ENCODE measurements at places on chromosomes 11 and 22. TPM values are rescaled to one million over a fixed set of nuclear protein-coding genes. Genes with fewer than 3 reads are reported as not detected.
A peak's percentile ranks its signal among the peaks of the same experiment; 100 is the strongest.

GRCh38 chr11:45239733-45240132 lies 46.4 kb downstream of the SYT13 start:
- H3K27me3 ChIP-seq = peaks cover 8% of the 10 kb centered on the region
- no peaks in the 10 kb centered on the region for H3K36me3 ChIP-seq
- no peak overlapping the region for H3K4me3 ChIP-seq
- no peak for DNase-seq
- no peak overlapping the region for H3K27ac ChIP-seq

- H3K4me3 ChIP-seq = no peak overlapping the region
- no peak for DNase-seq
- peaks cover 45% of the 10 kb centered on the region for H3K4me1 ChIP-seq
- peak overlapping the region; percentile 87 for H3K27ac ChIP-seq
- H3K36me3 ChIP-seq = peaks cover 13% of the 10 kb centered on the region
These were observed 4.0 kb upstream of the NRXN2 start for GRCh38 chr11:64726867-64727530.

DNA sequence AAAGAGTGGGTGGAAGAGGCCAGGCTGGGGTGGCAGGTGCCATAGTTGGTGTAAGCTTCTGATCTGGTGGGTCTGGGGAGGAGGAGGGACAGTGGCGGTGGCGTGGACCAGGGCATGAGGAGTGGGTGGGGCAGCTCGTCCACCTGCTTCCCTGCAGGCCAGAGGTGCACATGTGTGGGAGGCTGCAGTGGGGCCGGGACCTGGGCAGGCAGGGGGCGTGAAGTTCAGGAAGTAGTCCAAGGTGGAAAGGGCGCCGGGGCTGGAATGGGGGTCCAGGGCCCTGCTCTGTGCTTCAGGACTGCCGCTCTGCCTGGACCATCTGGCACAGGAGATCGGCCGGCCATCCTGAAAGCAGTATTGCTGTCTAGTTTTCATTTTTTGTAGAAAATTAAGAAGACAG lies 15.9 kb downstream of the RIBC2 start:
- peaks cover 4% of the 10 kb centered on the region for H3K36me3 ChIP-seq
- H3K4me3 ChIP-seq = peak overlapping the region; percentile 26
- H3K4me1 ChIP-seq = no peaks in the 10 kb centered on the region
- peaks cover 12% of the 10 kb centered on the region for H3K27me3 ChIP-seq

DNA sequence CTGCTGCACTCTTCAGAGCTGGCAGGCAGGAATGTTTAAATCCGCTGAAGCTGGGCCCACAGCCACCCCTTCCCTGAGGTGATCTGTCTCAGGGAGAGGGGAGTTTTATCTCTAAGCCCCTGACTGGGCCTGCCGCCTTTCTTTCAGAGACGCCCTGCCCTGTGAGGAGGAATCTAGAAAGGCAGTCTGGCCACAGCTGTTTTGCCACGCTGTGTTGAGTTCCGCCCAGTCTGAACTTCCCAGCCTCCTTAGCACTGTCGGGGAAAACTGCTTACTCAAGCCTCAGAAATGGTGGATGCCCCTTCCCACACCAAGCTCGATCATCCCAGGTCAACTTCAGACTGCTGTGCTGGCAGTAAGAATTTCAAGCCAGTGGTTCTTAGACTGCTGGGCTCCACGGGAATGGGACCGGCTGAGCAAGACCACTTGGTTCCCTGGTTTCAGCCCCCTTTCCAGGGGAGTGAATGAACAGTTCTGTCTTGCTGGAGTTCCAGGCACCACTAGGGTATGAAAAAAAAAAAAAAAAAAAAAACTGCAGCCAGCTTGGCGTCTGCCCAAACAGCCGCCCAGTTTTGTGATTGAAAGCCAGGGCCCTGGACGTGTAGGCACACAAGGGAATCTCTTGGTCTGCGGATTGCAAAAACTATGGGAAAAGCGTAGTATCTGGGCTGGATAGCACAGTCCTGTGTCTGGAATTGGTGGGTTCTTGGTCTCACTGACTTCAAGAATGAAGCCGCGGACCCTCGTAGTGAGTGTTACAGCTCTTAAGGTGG lies 127.4 kb downstream of the SPON1 start:
- peaks cover 11% of the 10 kb centered on the region for H3K4me1 ChIP-seq
- peaks cover 46% of the 10 kb centered on the region for H3K36me3 ChIP-seq
- DNase-seq = no peak
- peaks cover 3% of the 10 kb centered on the region for H3K27me3 ChIP-seq
- H3K27ac ChIP-seq = no peak overlapping the region
- H3K4me3 ChIP-seq = peak overlapping the region; percentile 70

DNA sequence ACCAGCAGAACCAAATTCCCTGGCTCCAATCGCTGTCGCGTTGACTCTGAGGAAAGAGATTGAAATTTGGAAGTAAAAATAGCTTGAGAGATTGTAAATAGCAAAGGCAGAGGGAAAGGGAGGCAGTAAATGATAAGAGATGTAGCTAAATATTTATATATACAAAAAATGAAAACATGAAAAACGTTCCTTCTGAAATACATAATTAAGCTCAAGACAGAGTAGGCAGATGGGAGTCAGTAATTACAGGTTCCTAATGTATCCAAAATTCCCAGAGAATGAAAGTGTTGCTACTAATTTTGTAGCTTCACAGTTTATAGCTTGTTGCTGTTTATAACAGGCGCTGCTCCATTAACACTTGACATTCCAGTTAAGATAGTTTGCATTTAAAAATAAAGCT lies 648.7 kb downstream of the KCNA4 start:
- H3K4me1 ChIP-seq = no peaks in the 10 kb centered on the region
- no peak overlapping the region for H3K27ac ChIP-seq
- H3K4me3 ChIP-seq = no peak overlapping the region

GRCh38 chr11:67440229-67441097 lies 2.8 kb downstream of the CORO1B start:
- H3K27ac ChIP-seq = no peak overlapping the region
- DNase-seq = no peak
- H3K36me3 ChIP-seq = peaks cover 15% of the 10 kb centered on the region

GRCh38 chr22:29308148-29308790 lies 1.8 kb downstream of the GAS2L1 start:
- H3K36me3 ChIP-seq = peaks cover 22% of the 10 kb centered on the region
- peak overlapping the region; percentile 97 for H3K4me3 ChIP-seq
- H3K27me3 ChIP-seq = peaks cover 24% of the 10 kb centered on the region
- peaks cover 26% of the 10 kb centered on the region for H3K4me1 ChIP-seq

DNA sequence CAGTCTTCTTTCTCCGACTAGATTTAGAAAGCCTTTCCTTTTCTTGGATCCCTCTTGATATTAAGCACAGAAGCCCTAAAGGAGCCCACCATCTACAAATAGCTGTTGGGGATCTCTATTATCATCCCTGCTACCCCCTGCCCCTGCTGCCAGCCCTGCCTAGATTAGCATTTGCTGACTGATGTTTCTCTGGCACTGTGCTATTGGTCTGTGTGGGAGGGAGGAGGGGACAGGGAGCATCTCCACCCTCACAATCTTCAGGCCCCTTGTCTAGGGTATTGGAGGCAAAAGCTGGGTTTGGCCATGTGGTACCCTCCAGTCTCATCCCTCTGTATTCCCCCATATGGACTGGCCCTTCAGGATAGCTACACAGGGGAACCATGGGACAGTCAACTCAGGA lies 6.2 kb downstream of the USH1C start:
- no peaks in the 10 kb centered on the region for H3K36me3 ChIP-seq
- no peak for DNase-seq
- H3K4me1 ChIP-seq = peaks cover 8% of the 10 kb centered on the region

GRCh38 chr11:71396548-71397123 lies 51.6 kb downstream of the DHCR7 start:
- no peaks in the 10 kb centered on the region for H3K4me1 ChIP-seq
- H3K4me3 ChIP-seq = no peak overlapping the region
- H3K36me3 ChIP-seq = peaks cover 2% of the 10 kb centered on the region
- peaks cover 8% of the 10 kb centered on the region for H3K27me3 ChIP-seq

DNA sequence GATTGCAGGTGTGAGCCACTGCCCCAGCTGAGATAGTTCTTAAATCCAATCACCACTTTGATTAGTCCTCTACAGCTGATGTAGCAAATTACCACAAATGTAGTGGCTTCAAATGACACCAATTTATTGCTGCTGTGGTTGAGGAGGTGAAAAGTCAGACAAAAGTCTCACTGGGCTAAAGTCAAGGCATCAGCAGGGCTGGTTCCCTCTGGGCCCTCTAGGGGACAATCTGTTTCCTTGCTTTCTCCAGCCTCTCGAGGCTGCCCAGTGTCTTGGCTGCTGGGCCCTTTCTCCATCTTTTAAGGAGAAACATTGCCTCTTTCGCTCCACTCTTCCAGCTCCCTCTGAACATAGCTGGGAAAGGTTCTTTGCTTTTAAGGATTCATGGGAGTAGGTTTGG lies 50.5 kb upstream of the SHANK2 start:
- peaks cover 4% of the 10 kb centered on the region for H3K27me3 ChIP-seq
- H3K36me3 ChIP-seq = no peaks in the 10 kb centered on the region
- H3K4me3 ChIP-seq = no peak overlapping the region
- no peak for DNase-seq

DNA sequence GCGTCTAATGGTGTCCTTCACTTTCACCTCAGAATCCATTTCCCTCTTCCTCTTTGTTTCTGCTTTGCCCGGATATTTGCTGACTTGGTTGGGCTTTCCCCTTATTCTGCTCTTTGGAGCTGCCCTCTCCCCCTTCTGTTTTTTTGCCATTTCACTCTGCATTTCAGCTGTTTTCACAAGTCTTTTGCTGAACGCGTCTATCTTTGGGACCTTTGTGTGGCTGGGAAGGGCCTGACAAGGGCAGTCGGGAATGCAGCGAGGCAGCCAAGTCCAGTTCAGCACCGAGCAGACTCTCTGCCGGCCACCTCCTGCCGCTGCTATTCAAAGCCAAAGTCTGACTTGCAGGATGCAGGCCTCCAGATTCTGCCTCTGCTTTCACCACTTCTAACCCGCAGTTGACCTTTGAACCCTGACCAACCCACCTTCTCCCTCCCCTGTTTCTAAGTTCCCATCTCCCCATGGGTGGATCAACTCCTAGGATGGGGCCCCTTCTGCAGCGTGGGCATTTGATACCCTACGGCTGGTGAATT lies 38.2 kb downstream of the FEZ1 start:
- H3K4me1 ChIP-seq = peaks cover 18% of the 10 kb centered on the region
- no peaks in the 10 kb centered on the region for H3K27me3 ChIP-seq
- no peak for DNase-seq
- H3K27ac ChIP-seq = peak overlapping the region; percentile 10
- no peak overlapping the region for H3K4me3 ChIP-seq

- no peak overlapping the region for H3K4me3 ChIP-seq
- DNase-seq = no peak
- H3K27ac ChIP-seq = no peak overlapping the region
- peaks cover 3% of the 10 kb centered on the region for H3K27me3 ChIP-seq
- no peaks in the 10 kb centered on the region for H3K4me1 ChIP-seq
These were observed 712.0 kb downstream of the TBC1D22A start for GRCh38 chr22:47474464-47474863.

DNA sequence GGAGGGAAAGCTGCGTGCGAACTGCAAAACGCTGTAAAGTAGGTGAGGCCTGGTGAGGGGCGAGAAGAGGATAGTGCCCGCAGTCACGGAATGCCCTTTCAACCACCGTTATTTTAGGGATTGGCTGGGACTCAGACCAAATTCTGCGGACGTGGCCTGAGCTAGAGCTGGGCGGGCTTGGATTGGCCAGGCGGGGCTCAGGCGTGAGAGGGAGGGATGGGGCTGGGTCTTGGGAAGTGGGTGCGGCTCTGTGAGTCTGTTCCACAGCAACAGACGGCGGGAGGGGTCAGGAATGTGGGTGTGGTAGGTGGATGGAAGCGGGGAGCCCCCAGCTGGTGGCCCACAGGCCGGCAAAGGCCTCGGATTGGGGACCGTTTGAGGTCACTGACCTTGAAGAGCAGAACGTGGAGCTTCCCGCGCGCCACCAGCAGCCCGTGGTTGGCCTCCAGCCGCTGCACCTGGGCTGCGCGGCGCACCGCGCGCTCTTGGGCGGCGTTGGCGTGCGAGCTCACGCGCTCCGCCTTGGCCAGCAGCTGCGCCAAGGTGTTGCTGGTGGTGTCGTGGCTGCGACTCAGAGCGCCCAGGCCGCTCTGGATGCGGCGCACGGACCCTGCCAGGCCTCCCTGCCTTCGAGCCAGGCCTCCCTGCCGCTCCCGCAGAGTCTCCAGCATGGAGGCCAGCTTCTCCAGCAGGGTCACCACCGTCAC lies 444 bp downstream of the CAVIN3 start:
- peaks cover 9% of the 10 kb centered on the region for H3K27me3 ChIP-seq
- peak overlapping the region; percentile 93 for H3K27ac ChIP-seq
- H3K4me3 ChIP-seq = peak overlapping the region; percentile 88
- H3K4me1 ChIP-seq = peaks cover 50% of the 10 kb centered on the region
- peak; percentile 62 for DNase-seq

DNA sequence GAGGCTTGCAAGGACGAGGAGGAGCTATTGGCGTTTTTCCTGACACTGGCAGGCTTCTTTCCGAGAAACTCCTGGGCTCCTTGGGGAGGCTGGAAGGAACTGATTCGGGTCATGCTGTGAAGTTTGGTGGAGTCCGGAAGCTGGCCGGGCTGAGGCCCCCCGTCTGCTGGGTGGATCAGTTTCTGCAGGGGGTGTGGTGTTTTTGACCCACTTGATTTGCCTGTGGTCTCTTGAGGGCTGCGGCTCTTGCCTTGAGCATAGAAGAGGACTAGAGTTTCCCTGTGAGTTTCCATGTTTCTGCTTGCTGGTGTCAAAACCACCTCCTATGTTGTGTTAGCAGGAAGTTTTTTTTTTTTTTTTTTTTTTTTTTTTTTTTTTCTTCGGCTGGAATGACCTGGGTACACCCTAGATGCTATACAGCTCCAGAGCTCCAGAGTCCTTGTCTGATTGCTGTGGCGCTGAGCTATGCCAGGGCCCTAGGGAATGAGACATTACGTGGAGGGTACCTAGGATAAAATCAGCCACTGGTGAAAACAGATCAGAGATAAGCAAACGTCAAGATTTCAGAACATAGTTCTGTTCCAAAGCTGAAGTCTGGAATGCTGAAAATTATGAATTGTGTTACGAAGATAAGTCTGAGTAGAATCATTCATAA lies 728 bp downstream of the TBC1D22A start:
- peak; percentile 25 for DNase-seq
- H3K4me1 ChIP-seq = peaks cover 25% of the 10 kb centered on the region
- H3K36me3 ChIP-seq = peaks cover 21% of the 10 kb centered on the region
- peak overlapping the region; percentile 99 for H3K4me3 ChIP-seq
- H3K27ac ChIP-seq = peak overlapping the region; percentile 83

- no peak for DNase-seq
- H3K27ac ChIP-seq = no peak overlapping the region
- H3K27me3 ChIP-seq = peaks cover 5% of the 10 kb centered on the region
- H3K4me3 ChIP-seq = no peak overlapping the region
- H3K36me3 ChIP-seq = peaks cover 14% of the 10 kb centered on the region
These were observed 46.6 kb downstream of the RDX start for GRCh38 chr11:110249766-110250165.

GRCh38 chr11:73555615-73556014 lies 42.3 kb downstream of the FAM168A start:
- DNase-seq = no peak
- H3K4me3 ChIP-seq = no peak overlapping the region
- no peaks in the 10 kb centered on the region for H3K36me3 ChIP-seq
- H3K27me3 ChIP-seq = no peaks in the 10 kb centered on the region
- peaks cover 12% of the 10 kb centered on the region for H3K4me1 ChIP-seq

The SLC25A45 gene
- total RNA-seq = 3.3 TPM

The FREY1 gene
- total RNA-seq = 1.1 TPM

The ART1 gene
- total RNA-seq = not detected

The FTH1 gene
- 837 TPM for total RNA-seq

The GPHA2 gene
- total RNA-seq = not detected

The OR52E2 gene
- not detected for total RNA-seq

The DEFB131B gene
- total RNA-seq = not detected

The PTPRCAP gene
- 12.9 TPM for total RNA-seq

The OR52I1 gene
- total RNA-seq = not detected
